ENCODE measurements at places on chromosomes 2 and 18.
A peak's percentile ranks its signal among the peaks of the same experiment; 100 is the strongest.

DNA sequence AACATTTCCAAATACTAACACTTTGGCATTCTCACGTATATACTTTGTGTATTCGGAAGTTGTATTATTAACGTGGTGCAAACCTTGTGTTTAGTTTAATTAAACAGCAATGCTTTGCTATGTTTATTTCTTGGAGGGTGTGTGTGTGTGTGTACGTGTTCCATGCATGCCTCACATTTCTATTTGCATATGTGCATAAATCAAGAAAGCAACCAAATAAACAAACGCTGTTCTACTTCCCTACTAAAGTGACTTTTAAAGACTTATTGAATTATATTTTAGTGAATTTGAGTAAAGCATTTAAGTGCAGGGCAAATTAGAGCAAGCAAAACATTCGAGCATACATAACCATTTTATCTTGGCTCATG lies 54.2 kb upstream of the ZNF396 start:
- no peak for DNase-seq

GRCh38 chr2:240564561-240565332 lies 3.5 kb upstream of the RNPEPL1 start:
- DNase-seq: peak; percentile 6

GRCh38 chr2:88671786-88672427 lies 19.6 kb upstream of the RPIA start:
- no peak for DNase-seq

GRCh38 chr18:12409469-12409868 lies 1.7 kb downstream of the PRELID3A start:
- DNase-seq: no peak

- no peak for DNase-seq
These were observed 3.0 kb downstream of the EN1 start for GRCh38 chr2:118844261-118845004.

- no peak for DNase-seq
These were observed 77.3 kb upstream of the CTLA4 start for GRCh38 chr2:203790134-203790852.

Measured in activated gamma-delta T cell treated with Interleukin-2 at 50 U/mL for 16 hours (primary cell).